Prostate gland (tissue), 2 donors: ENCODE measurements at places on chromosomes 4 and X. TPM values are rescaled to one million over a fixed set of nuclear protein-coding genes. Genes with fewer than 3 reads are reported as not detected.
A peak's percentile ranks its signal among the peaks of the same experiment; 100 is the strongest.

The GPR119 gene
- not detected for total RNA-seq

The MID1 gene
- total RNA-seq: 14.6 TPM

The BMPR1B gene
- total RNA-seq: 28.6 TPM

The LRAT gene
- total RNA-seq: 0.64 TPM

The TCEAL8 gene
- 59.4 TPM for total RNA-seq

The PHF8 gene
- total RNA-seq: 30.4 TPM

The P2RY4 gene
- 1.1 TPM for total RNA-seq

The DNAJB14 gene
- 23.3 TPM for total RNA-seq

DNA sequence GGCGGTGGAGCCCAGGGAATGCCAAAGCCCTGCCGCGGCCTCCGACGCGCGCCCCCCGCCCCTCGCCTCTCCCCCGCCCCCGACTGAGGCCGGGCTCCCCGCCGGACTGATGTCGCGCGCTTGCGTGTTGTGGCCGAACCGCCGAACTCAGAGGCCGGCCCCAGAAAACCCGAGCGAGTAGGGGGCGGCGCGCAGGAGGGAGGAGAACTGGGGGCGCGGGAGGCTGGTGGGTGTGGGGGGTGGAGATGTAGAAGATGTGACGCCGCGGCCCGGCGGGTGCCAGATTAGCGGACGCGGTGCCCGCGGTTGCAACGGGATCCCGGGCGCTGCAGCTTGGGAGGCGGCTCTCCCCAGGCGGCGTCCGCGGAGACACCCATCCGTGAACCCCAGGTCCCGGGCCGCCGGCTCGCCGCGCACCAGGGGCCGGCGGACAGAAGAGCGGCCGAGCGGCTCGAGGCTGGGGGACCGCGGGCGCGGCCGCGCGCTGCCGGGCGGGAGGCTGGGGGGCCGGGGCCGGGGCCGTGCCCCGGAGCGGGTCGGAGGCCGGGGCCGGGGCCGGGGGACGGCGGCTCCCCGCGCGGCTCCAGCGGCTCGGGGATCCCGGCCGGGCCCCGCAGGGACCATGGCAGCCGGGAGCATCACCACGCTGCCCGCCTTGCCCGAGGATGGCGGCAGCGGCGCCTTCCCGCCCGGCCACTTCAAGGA is at the start of gene FGF2:
TSS of gene FGF2 (plus strand) at position 279 of the 705 bp plus-strand sequence. CDS start at position 623, 344 bp downstream.
- H3K27me3 ChIP-seq: no peaks in the 10 kb centered on the region
- H3K36me3 ChIP-seq: no peaks in the 10 kb centered on the region
- H3K27ac ChIP-seq: peak within 1 kb of the TSS; percentile 82

- no peak overlapping the region for H3K27ac ChIP-seq
- H3K36me3 ChIP-seq: no peaks in the 10 kb centered on the region
- H3K4me3 ChIP-seq: no peak overlapping the region
- no peak for DNase-seq
These were observed 22.0 kb downstream of the ELF2 start for GRCh38 chr4:139154952-139155557.

DNA sequence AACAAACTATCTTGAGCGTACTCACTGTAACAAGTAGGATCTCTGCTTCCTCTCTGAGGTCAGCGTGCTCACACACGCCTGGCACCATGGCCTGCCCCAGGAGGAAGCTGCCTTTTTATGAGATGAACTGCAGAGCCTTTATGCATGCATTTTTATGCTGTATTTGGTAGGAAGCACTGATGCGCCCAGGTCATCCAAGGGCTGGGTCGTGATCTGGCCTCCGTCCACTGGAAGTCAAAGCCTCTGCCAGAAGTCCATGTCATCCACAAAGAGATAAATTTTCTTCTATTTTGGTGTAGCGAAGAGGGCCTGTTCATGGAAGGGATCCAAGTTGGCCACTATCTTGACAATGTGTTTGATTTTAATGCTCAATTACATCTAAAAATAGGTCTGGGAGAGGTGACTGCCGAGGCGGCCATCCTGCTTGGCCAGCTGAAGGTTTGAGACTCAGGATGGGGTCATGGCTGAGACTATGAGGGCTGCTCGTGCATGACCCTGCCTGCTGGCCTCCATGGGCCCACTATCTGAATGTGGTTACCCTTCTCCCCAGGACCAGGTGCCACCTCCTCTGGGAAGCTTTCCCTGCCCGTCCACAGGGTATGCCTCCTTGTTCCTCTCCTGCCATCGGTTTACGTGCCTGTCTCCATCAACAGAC is 50.3 kb downstream of the HTRA3 start:
- no peaks in the 10 kb centered on the region for H3K36me3 ChIP-seq
- H3K27ac ChIP-seq: peak overlapping the region; percentile 63
- H3K4me1 ChIP-seq: no peaks in the 10 kb centered on the region
- H3K27me3 ChIP-seq: no peaks in the 10 kb centered on the region
- no peak overlapping the region for H3K4me3 ChIP-seq
- peak; percentile 61 for DNase-seq

DNA sequence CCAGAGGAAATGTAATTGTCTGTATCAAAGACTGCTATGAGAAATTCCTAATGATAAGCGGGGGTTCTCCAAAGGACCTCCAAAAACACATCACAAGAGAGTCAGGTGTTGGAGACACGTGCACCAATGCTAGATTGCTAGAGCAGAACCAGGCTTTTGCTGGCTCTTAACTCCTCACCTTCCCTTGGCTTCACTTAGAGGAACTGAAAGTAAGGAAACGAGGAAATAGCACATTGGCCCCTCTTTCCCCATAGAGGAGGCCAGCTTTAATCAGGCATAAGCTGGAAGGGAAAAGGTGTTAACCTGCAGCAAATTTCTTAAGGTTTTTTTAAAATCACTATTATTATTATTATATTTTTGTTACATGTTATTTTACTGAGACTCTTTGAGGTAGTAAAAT is 13.6 kb downstream of the OTC start:
- H3K4me1 ChIP-seq: no peaks in the 10 kb centered on the region
- H3K4me3 ChIP-seq: no peak overlapping the region
- H3K27me3 ChIP-seq: no peaks in the 10 kb centered on the region
- H3K36me3 ChIP-seq: no peaks in the 10 kb centered on the region
- no peak for DNase-seq
- no peak overlapping the region for H3K27ac ChIP-seq

DNA sequence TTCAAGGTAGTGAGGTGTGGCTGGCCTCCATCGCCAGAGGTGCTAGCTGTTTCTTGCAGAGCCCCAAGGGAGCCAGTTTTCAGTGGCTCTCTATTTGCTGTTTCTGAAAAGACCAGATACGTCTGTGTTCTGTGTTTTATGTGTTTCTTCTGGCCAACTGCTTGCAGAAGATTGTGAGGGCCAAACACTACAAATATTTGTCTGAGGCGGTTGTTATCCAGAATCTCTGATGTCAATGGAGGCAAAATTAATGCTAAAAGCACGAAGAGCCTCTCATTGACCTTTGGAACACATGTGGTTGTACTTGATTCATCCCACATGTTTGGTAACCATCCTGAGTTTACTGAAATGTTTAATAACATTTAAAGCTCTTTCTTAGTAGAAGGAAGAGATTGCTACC is 113.9 kb downstream of the CT47B1 start:
- no peak overlapping the region for H3K27ac ChIP-seq
- no peak for DNase-seq
- no peaks in the 10 kb centered on the region for H3K4me1 ChIP-seq
- H3K27me3 ChIP-seq: no peaks in the 10 kb centered on the region

DNA sequence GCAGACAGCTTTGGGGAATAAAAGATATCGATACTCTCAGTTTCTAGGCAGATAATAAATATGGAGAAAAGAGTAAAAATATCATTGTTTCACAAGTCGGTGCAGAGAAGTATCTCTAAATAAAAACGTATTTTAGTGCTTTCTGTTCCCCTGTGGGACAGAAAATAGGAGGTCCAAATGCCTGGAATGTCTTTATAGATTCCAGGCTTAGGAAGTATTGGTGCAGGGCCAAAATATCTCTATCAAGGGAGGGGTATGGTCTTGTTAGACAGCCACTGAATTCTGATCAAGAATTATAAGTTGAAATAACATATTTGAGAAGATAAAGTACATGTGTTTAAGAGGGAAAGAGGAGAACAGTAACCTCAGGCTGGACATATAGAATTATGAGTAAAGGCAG is 596.4 kb downstream of the PCDH18 start:
- H3K4me1 ChIP-seq: no peaks in the 10 kb centered on the region
- no peaks in the 10 kb centered on the region for H3K27me3 ChIP-seq
- no peak for DNase-seq
- H3K4me3 ChIP-seq: no peak overlapping the region
- no peak overlapping the region for H3K27ac ChIP-seq
- H3K36me3 ChIP-seq: no peaks in the 10 kb centered on the region

GRCh38 chrX:133359466-133359865 is 55.8 kb downstream of the GPC4 start:
- H3K27ac ChIP-seq: no peak overlapping the region
- no peak overlapping the region for H3K4me3 ChIP-seq
- H3K27me3 ChIP-seq: no peaks in the 10 kb centered on the region
- H3K36me3 ChIP-seq: no peaks in the 10 kb centered on the region

DNA sequence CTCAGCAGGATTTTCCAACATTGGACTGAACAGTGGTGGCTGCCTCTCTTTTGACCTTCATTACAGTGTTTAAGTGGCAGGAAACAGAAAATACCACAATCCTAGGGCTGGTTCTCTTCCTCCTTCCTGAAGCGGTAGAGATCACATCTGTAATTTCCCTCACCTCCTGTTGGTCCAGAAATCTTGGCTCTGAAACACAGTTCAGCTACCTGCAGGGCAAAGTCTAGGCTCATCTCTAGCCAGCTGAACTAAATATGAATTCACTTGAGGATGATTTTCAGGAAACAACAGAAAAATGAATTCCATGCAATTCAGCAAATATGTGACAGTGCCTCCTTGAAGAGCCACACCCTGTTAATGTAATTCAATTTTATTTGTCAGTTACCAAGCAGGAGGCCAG is 531.9 kb downstream of the INPP4B start:
- H3K4me3 ChIP-seq: no peak overlapping the region
- H3K27ac ChIP-seq: no peak overlapping the region
- no peaks in the 10 kb centered on the region for H3K36me3 ChIP-seq
- no peaks in the 10 kb centered on the region for H3K4me1 ChIP-seq
- no peaks in the 10 kb centered on the region for H3K27me3 ChIP-seq
- no peak for DNase-seq

- H3K27ac ChIP-seq: no peak overlapping the region
- no peaks in the 10 kb centered on the region for H3K36me3 ChIP-seq
- no peaks in the 10 kb centered on the region for H3K27me3 ChIP-seq
- peaks cover 3% of the 10 kb centered on the region for H3K4me1 ChIP-seq
- DNase-seq: no peak
- no peak overlapping the region for H3K4me3 ChIP-seq
These were observed 340.1 kb upstream of the NR3C2 start for GRCh38 chr4:148782284-148782683.

GRCh38 chrX:39661116-39661907 is 436.4 kb downstream of the BCOR start:
- H3K27ac ChIP-seq: no peak overlapping the region
- H3K27me3 ChIP-seq: no peaks in the 10 kb centered on the region
- DNase-seq: no peak
- no peak overlapping the region for H3K4me3 ChIP-seq

- no peak overlapping the region for H3K4me3 ChIP-seq
- no peaks in the 10 kb centered on the region for H3K36me3 ChIP-seq
- no peak for DNase-seq
- no peaks in the 10 kb centered on the region for H3K4me1 ChIP-seq
- no peak overlapping the region for H3K27ac ChIP-seq
These were observed 85.1 kb downstream of the RLIM start for GRCh38 chrX:74529311-74529710.

DNA sequence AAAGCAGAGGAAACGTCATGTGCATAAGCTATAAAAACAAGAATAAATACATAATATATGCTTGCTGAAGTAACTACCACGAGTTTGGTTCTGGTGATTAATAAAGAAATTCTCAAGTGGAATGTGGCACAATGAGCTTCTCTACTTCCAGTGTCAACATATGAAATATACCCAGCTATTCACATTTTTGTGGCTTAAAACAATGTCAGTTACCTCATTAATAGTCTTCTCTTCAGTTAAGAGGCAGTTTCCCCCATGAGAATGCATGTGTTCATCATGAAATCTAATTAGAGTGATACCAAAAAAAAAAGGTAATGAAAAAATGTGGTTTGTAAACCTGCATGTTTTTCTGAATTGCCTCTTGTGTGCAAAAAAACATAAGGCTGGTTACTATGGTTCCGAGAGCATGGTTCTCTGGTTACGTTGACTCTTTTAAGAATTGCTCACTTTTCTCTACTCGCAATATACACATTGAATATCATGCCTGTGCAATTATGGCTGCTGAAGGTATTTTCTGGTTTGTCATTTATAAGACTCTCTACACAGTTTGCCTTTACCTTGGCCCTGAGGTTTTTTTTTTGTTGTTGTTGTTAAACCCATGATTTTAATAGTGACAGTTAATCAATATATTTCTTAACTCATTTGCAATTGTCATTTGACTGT is 108.2 kb downstream of the PCDH7 start:
- H3K4me3 ChIP-seq: no peak overlapping the region
- no peaks in the 10 kb centered on the region for H3K27me3 ChIP-seq
- no peaks in the 10 kb centered on the region for H3K4me1 ChIP-seq
- no peak for DNase-seq

- no peak overlapping the region for H3K27ac ChIP-seq
- H3K36me3 ChIP-seq: no peaks in the 10 kb centered on the region
- no peaks in the 10 kb centered on the region for H3K27me3 ChIP-seq
- DNase-seq: no peak
- H3K4me3 ChIP-seq: no peak overlapping the region
- H3K4me1 ChIP-seq: no peaks in the 10 kb centered on the region
These were observed 100.0 kb downstream of the PSAPL1 start for GRCh38 chr4:7334521-7335275.

DNA sequence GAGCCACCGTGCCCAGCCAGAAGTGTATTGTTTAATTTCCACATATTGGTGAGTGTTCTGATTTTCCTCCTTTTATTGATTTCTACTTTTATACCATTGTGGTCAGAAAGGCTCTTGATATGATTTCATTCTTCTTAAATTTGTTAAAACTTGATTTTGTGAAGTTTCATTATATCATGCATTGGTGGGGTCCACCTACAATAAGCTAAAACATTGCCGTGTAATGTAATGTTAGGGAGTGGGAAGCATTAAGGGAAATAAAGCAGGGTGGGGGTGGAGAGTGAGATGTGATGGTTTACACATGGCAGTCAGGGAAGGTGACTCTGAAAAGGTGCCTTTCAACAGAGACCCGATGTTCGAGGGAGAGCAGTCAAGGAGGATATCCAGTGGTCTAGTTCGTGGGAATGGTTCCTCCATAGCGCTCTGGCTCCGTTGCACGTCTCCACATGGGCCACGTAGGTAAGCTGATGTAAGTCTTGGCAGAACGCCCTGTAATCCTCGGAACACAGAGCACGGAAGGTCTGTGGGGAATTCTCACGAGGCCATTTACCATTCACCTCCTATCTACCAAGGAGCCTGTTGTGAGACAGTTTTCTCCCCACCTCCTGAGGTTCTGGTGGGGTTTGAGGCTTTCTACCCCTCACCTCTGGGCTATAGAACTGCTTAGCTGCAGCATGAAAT is 7.7 kb upstream of the WDR13 start:
- H3K36me3 ChIP-seq: no peaks in the 10 kb centered on the region
- no peaks in the 10 kb centered on the region for H3K27me3 ChIP-seq
- H3K4me1 ChIP-seq: no peaks in the 10 kb centered on the region
- peak; percentile 27 for DNase-seq
- H3K27ac ChIP-seq: peak overlapping the region; percentile 63
